ENCODE measurements at places on chromosomes 6 and 20. TPM values are rescaled to one million over a fixed set of nuclear protein-coding genes. Genes with fewer than 3 reads are reported as not detected.

GRCh38 chr20:20375862-20376261 lies 8.0 kb downstream of the INSM1 start:
- DNase-seq, result no peak

GRCh38 chr6:19478992-19479391 lies 358.2 kb upstream of the ID4 start:
- DNase-seq, result no peak

DNA sequence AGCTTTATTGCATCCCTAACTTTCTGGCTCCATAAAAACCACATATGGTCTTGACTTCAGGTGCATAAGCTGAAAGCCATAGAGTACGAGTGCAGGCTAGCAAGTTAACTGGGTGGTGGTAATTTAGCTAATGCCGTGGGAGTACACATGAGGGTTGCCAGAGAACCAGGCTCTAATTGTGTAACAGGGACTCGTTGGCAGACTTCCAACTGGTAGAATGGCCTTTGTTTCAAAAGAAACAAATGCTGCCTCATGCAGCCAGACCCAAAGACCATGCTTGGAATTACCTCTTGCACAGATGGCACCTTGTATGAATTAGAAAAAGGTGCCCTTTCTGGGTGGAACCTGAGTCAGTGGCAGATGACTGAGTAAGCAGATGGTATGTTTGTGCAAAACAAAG lies 73.2 kb downstream of the LY86 start:
- no peak for DNase-seq

DNA sequence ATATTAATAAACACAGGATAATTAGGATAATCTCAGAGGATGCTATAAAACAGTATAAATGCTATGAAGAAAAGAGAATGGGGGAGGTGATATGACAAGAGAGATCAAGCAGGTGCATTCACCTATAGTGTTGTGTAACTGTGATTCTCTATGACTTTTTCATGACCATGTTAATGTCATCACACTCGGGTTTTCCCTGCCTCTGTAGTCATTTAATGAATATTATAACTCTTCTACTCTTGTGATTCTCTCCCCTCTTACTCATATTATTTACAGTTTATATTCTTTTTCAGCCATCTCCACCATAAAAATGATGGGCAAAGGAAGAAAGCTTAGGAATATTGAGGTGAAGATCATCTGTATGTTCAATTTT lies 106.9 kb upstream of the SGK1 start:
- no peak for DNase-seq

DNA sequence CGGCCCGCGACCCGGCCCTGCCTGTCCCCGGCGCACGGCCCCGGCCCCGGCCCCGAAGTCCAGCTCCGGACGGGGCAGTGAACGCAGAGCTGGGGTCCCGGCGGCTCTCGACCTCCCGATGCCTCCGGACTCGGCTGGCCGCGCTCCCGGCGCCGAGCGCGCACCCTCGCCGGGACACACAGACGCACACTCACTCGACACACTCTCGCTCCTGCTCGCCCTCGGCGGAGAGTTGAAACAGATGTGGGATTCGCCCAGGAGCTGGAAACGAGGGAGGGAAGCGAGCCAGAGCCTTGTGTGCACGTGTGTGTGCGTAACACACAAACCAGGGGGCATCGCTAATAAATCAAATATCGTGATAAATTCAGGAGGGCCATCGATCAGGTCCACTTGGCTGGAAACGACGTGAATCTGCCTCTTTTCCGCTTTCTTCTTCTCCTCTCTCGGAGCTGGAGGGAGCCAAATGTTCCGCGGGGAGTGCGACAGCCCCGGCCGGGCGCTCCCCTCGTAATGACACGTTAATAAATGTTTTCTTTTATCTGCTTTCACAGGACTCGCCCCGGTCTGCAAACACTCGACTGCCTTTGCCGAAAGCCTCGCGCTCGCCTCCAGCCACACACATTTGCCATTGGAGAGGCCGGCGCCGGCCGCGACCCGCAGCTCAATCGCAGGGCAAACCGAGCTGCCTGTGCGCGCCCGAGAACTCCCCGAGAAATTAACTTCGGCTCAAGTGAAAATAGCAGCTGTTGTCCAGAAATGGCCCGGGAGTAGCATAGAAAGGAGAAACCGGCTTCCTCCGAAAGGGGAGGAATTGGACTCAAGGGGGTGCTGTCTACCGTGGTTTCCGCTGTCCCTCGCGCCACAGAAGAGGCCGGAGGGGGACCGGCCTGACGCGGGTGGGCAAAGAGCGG lies 828 bp upstream of the SULF2 start:
- DNase-seq, result peak; percentile 23

DNA sequence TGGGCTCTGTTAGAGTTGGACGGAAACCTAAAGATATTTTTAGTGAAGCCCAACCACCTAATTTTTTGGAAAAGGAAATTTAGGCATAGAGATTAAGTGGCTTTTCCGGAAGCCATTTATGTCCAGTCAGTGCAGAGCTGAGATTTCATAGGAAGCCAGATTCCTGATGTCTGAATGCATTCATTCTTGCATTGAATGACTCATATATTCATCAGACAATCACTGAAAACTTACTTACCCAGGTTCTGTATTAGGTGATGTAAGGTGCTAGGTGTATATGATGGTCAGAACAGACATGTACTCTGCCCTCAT lies 4.1 kb downstream of the SH3BGRL2 start:
- DNase-seq, result no peak

GRCh38 chr6:44659726-44660125 lies 272.2 kb downstream of the CDC5L start:
- no peak for DNase-seq

- DNase-seq, result no peak
Observed at GRCh38 chr6:39018103-39018502, 30.5 kb upstream of the GLP1R start.

GRCh38 chr6:38942442-38942841 lies 106.1 kb upstream of the GLP1R start:
- DNase-seq, result no peak

GRCh38 chr6:24490948-24491347 lies 1.6 kb upstream of the GPLD1 start:
- no peak for DNase-seq

GRCh38 chr6:36197739-36198221 lies 1.2 kb downstream of the BRPF3 start:
- DNase-seq, result no peak

- DNase-seq, result peak; percentile 11
Observed at GRCh38 chr6:136846046-136846445, 23.7 kb downstream of the PEX7 start.

DNA sequence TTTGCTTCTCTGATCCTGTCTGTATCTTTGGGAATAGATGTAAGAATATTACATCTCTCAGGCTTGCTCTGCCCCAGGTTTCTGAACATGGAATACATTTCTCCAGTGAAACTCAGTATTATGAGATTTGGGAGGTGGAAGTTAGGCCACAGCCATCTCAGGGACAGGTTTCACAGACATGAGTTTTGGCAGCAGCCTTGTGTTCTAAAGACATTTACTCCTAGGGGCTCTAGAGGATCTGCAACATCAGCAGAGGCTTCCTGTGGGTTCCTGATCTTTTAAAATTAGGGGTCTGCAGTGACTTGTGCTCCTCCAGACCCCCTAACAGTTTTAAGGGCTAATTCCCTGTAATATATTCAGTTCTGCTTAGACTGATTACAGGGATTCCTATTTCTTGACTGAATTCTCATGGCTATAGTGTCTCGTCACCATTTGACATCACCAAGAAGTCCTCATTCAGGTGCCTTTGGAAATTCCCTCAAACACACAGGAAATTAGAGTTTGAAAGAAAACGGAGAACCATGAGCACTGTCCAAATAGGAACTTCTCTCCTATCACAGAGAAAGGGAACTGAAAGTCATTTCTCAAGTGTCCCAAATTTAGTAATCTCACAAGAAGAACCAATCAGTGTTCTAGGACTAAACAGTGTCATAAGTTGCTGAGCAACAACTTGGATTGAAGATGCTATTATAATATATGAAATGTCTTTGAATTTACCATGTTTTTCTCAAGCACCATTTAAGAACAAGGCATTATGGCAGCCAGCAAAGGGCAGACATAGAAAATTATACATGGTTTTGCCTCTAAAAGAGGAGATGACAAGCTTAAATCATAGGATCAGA lies 2.5 kb upstream of the HLA-DRA start:
- peak; percentile 87 for DNase-seq

DNA sequence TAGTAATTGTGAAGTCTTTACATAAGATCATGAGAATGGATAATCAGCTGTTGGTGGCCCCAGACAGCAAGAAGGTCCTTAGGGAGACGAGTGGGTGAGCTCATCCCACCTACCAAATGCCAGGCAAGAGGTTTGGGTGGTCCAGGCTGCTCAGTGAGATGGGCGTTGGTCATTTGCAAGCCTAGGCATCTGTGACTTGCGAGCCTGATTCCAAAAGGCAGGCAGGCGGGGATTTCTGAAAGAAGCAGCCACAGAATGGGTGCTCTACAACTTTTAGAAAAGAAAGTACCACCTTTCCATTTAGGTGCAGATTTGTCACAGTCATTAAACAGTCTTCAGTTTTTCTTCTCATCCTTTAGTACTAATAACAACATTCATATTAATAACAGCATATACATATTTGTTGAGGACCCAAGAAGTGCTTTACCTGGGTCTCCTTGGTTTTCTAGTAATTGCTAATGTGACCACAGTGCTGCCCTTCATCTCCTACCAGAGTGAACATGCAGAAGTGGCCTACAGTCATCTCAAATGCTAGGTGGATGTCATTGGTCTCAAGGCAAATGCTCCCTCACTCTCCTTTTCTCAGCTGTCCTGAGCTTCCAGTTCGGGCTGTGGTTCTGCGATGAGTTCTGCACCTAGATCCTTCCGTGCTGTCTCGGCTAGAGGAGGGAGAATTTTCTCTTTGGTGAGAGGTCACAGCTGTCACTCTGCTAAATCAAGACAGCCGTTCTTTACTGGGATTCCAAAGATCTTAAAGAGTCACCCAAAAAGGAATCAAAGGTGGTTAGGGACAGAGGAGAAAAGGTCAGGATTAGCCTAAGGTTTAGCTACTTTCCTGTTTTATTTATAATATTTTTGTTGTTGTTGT lies 2.7 kb downstream of the WRNIP1 start:
- DNase-seq, result no peak

DNA sequence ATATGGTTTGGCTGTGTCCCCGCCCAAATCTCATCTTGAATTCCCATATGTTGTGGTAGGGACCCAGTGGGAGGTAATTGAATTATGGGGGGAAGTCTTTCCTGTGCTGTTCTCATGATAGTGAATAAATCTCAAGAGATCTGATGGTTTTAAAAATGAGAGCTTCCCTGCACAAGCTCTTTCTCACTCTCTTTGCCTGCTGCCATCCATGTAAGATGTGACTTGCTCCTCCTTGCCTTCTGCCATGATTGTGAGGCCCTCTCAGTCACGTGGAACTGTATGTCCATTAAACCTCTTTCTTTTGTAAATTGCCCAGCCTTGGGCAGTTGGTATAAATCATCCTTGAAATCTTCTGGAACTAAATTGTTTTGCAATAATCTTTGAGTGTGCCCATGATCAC lies 31.9 kb upstream of the TBX18 start:
- no peak for DNase-seq

GRCh38 chr6:141248021-141248799 lies 884.5 kb upstream of the GJE1 start:
- DNase-seq, result no peak

DNA sequence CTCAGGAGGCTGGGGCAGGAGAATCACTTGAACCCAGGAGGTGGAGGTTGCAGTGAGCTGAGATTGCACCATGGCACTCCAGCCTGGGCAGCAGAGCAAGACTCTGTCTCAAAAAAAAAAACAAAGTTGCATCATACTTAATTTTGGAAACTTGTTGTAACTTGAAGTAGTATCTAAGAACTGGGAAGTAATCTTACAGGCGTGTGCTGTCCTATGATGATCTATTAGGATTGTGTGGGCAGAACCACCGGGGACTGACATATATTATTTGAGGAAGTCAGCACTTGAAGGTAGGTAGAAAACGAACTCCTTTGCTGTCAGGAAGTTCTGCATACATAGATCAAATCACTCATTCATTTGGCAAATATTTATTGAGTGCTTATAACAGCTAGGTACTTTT lies 188.5 kb downstream of the ZNF217 start:
- DNase-seq, result no peak

DNA sequence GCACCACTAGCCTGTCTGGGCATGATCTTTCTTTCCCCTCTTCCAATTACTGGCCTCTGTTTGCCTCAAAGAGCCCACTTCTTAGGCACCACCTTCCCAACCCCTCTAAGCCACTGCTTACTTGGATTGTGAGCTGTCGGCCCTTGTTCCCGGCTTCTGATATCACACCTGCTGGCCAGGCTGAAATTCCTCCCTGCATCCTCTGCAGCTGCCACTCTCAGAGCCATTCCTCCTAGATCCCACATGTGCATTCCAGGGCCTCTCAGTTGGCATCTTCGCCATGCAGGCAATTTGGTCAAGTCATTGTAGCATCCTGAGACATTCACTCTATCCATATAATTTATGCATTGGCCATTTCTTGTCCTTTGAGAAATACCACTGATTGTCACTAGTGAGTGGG lies 135.9 kb downstream of the OLIG3 start:
- no peak for DNase-seq

GRCh38 chr6:148423601-148424270 lies 81.1 kb downstream of the SASH1 start:
- no peak for DNase-seq

- DNase-seq, result no peak
Observed at GRCh38 chr6:135440087-135440792, 57.3 kb downstream of the AHI1 start.

- DNase-seq, result no peak
Observed at GRCh38 chr6:14146506-14147096, 29.0 kb downstream of the CD83 start.

DNA sequence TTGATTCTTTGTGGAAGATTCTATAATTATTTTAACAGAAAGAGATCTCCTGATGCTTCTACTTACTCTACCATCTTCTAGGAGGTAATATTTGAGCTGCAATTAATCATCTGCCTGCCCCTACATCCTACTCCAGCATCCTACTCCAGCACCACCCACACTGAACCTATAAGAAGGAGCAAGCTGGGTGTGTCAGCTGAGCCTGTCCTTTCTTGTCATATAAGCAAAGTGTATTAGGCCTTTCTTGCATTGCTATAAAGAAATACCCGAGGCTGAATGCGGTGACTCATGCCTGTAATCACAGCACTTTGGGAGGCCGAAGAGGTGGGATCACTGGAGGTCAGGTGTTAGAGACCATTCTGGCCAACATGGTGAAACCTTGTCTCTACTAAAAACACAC lies 84.2 kb upstream of the ARG1 start:
- no peak for DNase-seq

KCNS1 gene
- 0.20 TPM for polyA plus RNA-seq

THBS2 gene
- 0.05 TPM for polyA plus RNA-seq

HCK gene
- 68.0 TPM for polyA plus RNA-seq

AVP gene
- polyA plus RNA-seq, result not detected

TREM2 gene
- polyA plus RNA-seq, result not detected

NDRG3 gene
- polyA plus RNA-seq, result 70.3 TPM

DDO gene
- polyA plus RNA-seq, result not detected

HDGFL1 gene
- not detected for polyA plus RNA-seq

CST5 gene
- polyA plus RNA-seq, result not detected

COL20A1 gene
- not detected for polyA plus RNA-seq

OVOL2 gene
- not detected for polyA plus RNA-seq

CRIP3 gene
- 6.3 TPM for polyA plus RNA-seq

All from naive B cell (primary cell).